ENCODE measurements at places on chromosomes 5 and 9.
A peak's percentile ranks its signal among the peaks of the same experiment; 100 is the strongest.

- DNase-seq, result no peak
These were observed 212.4 kb downstream of the GNA14 start for GRCh38 chr9:77435688-77436087.

DNA sequence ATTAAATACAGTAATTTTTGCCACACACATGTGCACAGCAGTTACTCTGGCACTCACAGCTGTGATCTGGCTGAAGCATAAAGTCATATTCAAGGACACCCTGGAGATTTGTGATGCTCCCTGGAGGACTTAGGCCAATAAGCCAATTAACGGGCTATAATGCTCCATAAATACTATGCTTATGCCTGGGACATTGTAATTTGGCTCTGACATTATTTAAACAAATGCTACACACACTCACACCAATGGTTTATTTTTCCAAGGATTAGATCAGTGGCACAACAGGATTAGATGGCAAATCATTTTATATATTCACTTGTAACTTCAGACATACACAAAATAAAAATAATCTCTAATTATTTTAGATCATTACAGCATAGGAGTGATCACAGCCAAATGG, 111.2 kb downstream of the LMNB1 start:
- DNase-seq, result no peak

DNA sequence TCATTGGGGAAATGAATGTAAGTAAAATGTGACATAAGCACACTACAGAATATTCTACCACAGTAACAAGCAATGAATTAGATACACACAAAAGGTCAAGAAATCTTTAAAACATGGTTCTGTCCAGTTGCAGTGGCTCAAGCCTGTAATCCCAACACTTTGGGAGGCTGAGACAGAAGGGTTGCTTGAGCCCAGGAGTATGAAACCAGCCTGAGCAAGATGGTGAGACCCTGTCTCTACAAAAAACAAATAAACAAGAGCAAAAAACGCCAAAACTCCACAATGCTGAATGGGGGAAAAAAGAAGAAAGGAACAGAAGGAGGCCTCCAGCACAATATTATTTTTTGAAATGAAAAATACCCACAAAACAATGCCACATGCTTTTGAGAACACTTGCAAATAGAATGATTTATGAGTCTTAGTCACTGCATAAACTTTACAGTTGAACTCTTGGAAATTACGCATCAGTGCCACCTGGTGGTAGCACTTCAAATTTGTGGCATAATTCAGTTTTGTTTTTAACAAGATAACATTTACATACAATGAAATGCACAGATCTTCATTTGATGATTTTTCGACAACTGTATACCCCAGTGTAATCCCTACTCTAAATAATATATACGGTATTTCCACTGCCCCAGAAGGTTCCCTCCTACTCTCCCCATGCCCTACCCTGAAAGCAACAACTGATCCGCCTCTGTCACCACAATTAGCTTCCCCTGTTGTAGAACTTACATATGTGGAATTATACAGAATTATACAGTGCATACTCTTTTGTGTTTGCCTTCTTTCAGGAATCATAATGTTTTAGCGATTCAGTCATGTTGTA, 14.4 kb upstream of the SPINK4 start:
- DNase-seq, result peak; percentile 57

DNA sequence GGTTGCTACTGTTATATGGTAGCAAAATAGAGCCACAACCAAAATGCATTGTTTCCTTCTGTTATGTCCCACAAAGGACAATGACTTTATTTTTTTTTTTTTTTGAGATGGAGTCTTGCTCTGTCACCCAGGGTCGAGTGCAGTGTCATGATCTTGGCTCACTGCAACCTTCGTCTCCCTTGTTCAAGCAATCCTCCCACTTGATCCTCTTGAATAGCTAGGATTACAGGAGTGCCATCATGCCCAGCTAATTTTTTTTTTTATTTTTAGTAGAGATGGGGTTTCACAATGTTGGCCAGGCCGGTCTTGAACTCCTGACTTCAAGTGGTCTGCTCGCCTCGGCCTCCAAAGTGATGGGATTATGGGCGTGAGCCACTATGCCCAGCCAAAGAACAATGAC, 527.7 kb upstream of the SGCD start:
- no peak for DNase-seq

DNA sequence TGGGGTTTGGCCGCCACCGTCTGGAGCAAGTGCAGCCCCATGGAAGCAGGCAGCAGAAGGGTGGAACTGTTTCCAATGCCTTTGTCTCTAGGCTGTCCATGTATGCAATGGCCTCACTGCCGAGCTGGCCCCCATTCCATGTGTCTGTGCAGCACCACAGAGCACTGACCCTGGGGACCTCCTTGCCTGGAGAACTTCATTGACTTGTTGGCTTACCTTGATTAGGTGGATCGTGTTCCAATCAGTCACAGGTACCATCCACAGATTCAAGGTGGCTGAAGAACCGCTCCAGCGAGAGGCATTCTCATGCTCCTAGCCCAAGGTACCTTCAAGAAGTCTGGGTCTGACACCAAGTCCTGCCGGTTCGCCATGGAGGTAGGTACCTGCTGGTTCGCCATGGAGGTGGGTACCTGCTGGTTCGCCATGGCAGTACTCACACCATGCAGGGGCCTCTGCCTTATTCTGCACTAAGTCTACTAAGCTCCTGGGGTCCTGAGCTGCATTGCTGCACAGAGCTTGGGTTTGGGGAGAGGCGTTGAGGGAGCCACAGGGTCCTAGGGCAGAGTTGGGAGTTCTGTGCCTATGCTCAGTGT, 358.3 kb upstream of the IRX1 start:
- DNase-seq, result no peak

- DNase-seq, result no peak
These were observed 3.4 kb downstream of the MGAT1 start for GRCh38 chr5:180799194-180799593.

DNA sequence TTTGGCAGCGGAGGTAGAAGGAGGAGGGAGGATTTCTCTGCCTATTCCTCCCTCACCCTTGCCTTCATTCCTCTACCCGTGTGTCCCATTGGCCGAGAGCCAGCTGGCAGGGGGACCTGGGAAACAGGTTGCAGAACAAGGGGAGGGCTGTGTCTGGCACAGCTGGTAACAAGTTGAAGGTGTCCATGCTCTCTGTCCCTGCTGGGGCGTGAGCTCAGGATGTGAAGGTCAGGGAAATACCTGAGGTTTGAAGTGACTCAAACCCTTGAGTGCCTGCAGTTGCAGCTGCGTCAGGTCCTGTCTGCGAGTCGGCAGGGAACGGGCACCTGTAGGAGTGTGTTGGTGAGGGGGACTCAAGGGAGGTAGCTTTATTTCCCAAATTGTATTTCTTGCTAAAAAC, 16.2 kb downstream of the MIGA2 start:
- DNase-seq, result no peak

- DNase-seq, result no peak
These were observed 45.1 kb downstream of the GARNL3 start for GRCh38 chr9:127309715-127310114.

- DNase-seq, result no peak
These were observed 48.4 kb downstream of the EXOSC2 start for GRCh38 chr9:130741831-130742449.

GRCh38 chr5:146466521-146467349, 19.6 kb downstream of the TCERG1 start:
- no peak for DNase-seq

DNA sequence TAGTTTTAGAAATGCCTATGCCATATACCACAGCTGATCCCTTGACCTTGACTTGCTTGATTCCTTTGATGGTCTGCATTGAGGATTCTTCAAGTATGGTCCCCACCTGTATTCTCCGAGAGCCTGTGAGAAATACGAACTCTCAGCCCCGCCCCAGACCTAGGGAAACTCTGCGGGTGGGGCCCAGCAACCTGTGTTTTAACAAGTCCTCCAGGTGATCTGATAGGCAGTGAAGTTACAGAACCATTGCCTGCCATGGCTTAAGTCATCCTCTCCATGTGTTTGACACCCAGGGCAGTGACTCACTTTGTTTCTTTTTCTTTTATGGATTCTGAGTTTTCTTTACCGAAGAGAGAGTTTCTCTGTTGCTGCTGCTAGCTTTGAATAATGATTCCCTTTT, 18.5 kb downstream of the FRMPD1 start:
- no peak for DNase-seq

GRCh38 chr9:109904666-109905065, 124.7 kb downstream of the PALM2AKAP2 start:
- no peak for DNase-seq

GRCh38 chr5:91381239-91381773, 1.8 kb downstream of the ARRDC3 start:
- no peak for DNase-seq

GRCh38 chr9:94720846-94721549, 5.5 kb upstream of the AOPEP start:
- DNase-seq, result no peak

- no peak for DNase-seq
These were observed 33.1 kb downstream of the ATP6V0E1 start for GRCh38 chr5:173016598-173017046.

DNA sequence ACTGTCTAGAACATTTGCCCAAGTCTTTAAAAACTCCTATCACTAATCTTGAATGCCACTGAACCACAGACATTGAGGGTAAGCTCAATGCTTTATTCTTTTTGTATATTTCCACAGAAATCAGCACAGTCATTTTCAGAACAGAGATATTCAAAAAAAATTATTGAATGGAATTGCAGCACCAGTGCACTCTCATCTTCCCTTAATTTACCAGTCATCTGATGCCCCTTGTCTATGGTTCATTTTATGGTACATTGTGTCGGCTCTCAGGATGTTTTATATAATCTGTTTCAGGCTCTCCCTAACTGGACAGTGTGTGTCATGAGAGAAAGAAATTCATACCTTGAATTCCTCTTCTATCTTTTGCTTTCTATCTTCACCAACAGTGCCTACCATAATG, 158.4 kb upstream of the NR4A3 start:
- DNase-seq, result no peak
